ENCODE measurements at places on chromosomes 12 and 14.

GRCh38 chr12:121223292-121224285 lies 13.7 kb downstream of the P2RX4 start:
- DNase-seq, result no peak

- DNase-seq, result no peak
These were observed 75.0 kb upstream of the CCDC60 start for GRCh38 chr12:119259484-119259883.

DNA sequence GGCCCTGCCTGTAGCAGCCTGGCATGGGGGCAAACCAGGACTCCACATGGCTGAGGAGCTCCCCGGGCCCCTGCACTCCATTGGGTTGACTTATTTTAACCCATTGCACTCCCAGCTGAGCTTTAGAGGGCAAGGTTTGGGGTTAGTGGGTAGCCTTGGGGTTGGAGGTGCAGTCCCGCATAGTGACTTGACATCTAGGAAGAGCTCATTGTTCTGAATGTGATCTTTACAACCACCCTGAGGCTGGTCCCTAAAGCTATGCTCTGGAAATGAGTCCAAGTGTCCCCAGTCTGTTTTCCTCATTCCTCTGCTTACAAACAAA lies 36.4 kb downstream of the NFKBIA start:
- no peak for DNase-seq

DNA sequence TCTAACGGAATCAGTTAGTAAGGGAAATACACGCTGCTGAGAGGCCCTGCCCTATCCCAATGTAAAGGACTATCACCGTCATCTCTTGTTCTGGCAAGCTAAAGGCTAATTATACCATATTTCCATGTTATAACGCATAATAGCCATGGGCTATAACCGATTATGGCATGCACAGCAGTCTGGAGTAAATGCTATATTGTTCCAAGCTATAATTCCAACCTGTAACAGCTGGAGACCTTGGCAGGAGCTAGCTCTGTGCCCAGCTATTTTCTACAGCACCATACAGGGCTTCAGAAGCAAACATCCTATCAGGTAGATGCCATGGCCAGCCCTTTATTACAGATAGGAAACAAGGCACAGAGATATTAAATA lies 26.3 kb downstream of the SYNE3 start:
- DNase-seq, result no peak

DNA sequence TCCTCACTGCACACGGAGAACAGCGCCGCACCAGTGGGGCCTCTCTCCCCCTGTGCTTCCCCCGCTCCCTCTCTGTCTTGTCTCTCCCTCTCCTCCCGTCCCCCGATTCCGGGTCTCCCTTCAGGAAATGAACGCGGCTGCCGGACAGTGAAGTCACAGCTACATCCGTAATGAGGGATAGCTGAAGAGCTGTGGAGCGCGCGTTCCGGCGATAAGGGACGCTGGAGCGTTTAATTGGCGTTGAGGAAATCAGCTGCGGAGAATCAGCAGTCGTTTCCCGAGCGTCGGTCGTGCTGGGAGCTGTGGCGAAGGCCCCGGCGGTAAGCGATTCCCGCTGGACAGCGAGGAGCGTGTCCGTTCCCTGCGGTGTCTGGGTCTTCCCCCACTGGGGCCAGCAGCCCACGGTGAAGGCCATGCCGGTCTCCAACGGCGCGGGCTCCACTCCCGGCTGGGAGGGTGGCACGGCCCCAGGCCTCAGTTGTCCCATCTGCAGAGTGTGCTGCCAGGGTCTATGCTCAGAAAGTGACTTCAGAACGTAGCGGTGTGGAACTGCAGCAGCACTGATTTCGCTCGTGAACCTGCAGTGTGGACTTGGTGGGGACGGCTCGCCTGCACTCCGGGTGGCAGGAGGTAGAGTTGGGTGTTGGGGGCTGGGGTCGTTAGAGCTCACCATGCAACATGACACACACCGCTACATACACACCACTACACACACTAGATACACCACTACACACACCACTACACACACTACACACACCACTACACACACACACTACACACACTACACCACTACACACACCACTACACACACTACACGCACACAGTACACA lies 10.9 kb downstream of the NOC4L start:
- peak; percentile 6 for DNase-seq
